Psoas muscle (tissue), 8 donors: ENCODE measurements at places on chromosomes 5 and 9.

- no peak for DNase-seq
Measured at GRCh38 chr5:147454996-147455677, 54.7 kb downstream of the DPYSL3 start.

DNA sequence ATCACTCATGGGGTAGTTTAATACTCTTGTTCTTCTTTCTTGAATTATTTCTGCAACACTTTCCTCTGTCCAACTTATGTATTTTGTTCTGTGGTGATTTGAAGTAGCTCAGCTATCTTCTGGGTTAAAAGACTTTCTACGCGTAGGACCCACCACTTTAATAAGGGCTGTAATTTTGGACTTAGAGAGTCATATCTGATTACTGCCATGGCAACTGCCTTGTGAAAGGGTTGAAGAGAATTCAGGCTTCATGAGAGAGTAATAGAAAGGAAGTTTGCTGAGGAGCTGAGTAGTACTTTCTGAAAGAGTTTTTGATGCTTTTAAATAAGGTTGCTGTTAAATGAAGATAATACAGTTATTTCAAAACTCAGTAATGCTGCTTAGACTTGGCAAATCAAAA, 89.5 kb downstream of the TLE4 start:
- DNase-seq = no peak

DNA sequence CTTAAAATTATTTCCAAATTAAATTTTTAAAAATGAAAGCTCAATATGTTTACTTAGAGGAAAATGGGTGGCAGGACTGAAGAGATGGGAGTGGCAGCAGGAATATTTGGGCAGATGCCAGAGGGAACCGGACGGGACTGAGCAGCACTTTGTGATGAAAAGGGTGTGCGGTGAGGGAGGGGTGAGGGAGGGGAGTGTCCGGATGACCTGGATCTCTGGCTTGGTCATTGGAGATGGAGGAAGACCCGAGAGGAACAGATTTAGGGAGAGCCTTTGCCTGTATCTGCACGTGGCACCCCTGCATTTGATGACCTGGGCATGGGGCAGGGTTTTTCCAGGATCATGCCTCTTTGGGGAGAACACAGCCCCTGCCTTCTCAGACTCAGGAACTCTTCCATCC, 201.1 kb upstream of the MVB12B start:
- DNase-seq = no peak

DNA sequence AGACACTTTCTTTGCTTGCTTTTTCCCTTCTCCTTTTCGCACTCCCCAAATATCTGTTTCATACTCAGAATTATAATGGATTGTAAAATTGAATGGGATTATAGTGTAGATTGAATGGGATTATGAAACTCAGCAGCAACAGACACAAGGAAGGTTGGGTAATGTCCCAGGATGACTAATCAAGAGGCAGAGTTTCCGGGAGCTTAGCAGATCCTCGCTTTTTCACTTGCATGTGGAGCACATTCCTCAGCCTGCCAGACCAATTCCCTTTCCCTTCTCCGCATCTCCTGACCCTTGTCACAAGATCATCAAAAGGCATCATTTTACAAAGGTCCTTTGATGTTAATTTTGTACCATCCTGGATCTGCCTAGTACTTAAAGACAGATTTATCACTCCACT, 55.1 kb upstream of the SLC1A1 start:
- no peak for DNase-seq

- no peak for DNase-seq
Measured at GRCh38 chr9:131008563-131008908, 438 bp upstream of the LAMC3 start.
